ENCODE measurements at places on chromosomes 2 and 18.

DNA sequence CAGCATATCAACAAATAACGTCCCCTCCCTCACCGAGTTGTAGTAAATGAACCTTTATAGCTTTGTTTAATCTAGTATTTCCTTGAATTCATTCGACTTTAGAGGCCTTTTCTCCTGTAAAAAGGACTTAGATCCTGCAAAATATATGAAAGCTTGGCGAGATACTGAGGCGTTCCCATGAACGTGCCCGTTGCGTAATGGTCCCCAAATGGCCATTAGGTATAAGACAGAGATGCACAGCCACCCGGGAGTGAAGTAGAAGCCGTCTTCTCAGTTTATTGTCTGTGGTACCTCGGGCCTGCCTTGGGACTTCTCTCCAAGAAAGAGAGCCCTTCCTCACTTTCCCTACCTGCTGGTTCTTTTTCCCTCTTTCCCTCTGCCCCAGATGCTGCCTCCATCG is 310.6 kb downstream of the CELF4 start:
- no peak for DNase-seq

GRCh38 chr18:79477711-79478483 is 82.2 kb downstream of the NFATC1 start:
- DNase-seq = no peak

- DNase-seq = no peak
These were observed 782.2 kb upstream of the SLC8A1 start for GRCh38 chr2:41234093-41234492.

GRCh38 chr18:60092073-60092472 is 192.3 kb downstream of the PMAIP1 start:
- DNase-seq = no peak

GRCh38 chr2:60353863-60354262 is 199.6 kb downstream of the BCL11A start:
- DNase-seq = no peak

DNA sequence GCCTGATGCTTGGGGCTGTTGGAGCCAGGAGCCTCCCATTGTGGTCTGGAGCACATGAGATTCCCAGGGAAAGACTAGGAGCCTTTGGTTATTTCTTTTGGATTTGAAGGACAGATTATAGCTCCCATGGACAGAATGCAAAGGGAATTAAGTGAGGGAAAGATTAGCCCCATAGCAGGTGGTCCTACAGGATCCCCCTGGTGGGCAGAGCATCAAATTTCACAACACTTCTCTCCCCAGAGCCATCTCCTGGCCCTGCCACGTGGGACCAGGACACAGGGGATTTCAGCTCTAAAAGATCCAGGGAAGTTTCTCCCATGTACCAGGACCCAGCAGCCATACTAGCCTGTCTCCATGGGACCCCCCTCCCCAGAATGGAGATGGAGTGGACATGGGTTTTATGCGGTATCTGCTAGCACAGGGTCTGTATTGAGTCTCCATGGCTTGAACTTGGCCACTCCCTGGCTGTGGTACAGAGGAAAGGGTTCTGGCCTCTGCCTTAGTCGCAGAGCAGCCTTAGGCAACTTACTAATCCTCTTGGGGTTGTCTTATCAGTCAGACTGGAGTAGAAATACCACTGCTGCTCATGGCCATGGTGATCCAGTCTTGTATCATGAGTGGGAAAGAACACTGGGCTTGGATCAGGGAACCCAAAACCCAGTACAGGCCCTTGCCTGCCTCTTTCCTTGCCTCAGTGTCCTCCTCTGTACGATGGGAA is 6.8 kb upstream of the PLB1 start:
- no peak for DNase-seq

DNA sequence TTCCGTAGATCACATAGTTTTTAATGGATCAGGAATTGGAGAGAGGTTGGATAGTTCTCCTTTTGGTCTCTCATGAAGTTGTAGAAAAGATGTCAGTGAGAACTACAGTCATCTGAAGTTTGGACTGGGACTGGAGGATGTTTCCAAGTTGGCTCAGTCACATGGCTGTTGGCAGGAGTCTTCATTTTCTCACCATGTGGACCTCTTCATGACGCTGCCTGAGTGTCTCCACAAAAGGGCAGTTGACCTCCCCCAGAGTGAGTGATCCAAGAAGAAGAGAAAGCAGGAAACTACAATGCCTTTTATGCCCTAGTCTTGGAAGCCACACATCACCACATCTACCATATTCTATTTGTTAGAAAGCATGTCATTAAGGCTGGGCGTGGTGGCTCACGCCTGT is 171.7 kb downstream of the EPHA4 start:
- DNase-seq = no peak

DNA sequence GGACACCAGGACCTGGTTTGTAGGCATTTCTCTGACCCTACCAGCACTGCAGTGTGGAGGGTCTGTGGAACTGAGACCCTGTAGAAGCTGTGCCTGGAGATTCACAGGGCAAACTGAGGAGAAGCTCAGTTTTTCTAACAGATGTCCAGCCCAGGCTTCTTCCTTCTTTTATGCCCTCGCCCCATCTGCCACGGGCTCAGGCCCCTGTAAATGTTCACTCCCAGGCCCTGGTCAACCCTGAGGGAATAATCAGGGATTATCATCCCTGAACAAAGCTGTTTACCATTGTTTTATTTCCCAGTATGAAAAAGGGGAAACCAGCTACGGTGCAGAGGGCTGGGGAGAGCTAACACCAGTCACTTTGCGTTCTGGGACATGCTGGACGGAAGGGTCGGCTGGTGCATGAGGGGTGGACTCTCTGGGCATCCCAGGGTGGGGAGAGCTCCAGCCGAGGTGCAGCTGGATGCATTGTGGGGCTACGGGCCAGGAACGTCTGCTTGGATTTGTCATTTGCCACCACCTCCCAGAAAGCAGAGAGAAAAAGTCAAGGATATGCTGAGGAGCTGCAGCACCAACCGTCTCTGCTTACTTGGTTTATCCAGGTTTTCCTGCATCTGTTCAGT is 183.8 kb downstream of the TFCP2L1 start:
- DNase-seq = no peak

DNA sequence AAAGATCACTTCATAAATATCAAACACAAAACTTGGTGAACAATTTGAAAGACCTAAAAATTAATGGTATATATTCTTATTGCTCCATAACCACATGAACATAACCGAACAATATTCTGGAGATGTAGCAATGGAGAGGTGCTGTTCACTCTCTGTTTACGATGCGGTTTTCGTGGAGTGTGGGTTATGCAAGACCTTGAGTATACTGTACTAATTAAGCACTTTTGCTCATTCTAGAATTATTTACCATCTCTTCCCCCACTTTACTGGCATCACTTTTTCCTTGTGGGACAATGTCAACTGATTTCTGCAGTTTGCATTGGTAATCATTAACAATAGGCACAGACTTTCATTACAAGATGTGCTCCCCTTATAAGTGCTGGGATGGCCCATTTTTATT is 97.6 kb downstream of the RAPH1 start:
- DNase-seq = no peak

DNA sequence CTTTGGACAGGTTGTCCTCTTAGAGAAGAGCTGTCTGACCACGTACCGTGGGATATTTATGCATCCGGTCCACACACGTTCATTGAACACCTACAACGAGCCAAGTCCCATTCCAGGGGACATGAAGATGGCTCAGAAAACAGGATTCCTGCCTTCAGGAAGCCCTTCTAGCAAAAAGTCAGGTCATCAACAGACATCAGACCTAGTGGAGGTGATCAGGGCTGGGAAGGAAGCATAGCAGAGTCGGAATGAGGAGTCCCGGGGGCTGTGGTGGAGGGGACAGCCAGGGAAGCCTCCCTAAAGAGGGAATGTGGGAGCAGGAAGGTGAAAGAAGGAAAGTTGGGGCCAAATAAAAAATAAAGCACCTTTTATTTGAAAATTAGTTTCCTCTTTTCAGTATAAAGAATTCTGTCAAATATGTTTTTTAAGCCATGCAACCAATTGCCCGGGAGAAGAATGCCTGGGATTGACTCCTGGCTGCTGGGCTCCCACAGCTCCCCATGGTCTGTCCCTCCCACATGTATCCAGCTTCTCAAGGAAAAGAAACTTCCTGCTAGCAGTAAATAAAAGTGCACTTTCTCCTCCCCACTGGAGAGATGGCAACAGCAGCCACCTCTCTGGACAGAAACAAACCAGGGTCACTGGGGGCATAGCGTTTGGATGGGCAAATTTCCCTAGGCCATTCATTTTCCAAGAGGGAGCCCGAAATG is 144.8 kb downstream of the SMAD7 start:
- DNase-seq = no peak

GRCh38 chr2:42829671-42830440 is 37.5 kb upstream of the HAAO start:
- peak; percentile 16 for DNase-seq

GRCh38 chr2:107334306-107334705 is 448.3 kb upstream of the ST6GAL2 start:
- no peak for DNase-seq

GRCh38 chr2:134774786-134775641 is 56.2 kb upstream of the TMEM163 start:
- no peak for DNase-seq

- DNase-seq = peak; percentile 86
These were observed 14.7 kb upstream of the ITGB6 start for GRCh38 chr2:160214461-160215445.

DNA sequence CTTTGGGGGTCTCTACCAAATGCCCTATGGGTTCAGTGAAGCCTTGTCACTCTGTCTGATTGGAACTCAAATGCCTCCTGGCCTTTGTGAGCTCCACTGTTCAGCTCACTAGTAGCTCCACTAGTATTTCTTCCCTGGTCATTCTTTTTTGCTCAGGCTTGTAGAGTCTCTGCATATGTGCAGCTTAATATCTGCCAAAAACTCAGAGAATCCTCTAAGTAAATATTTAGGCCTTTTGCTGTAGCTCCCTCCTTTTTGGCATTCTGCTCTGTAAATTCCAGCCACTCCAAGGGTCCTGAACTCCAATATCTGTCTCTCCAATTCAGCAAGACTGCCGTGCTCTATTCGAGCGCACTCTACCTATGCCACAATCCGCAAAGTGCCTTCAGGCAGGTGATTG is 146.5 kb downstream of the MAIP1 start:
- no peak for DNase-seq

DNA sequence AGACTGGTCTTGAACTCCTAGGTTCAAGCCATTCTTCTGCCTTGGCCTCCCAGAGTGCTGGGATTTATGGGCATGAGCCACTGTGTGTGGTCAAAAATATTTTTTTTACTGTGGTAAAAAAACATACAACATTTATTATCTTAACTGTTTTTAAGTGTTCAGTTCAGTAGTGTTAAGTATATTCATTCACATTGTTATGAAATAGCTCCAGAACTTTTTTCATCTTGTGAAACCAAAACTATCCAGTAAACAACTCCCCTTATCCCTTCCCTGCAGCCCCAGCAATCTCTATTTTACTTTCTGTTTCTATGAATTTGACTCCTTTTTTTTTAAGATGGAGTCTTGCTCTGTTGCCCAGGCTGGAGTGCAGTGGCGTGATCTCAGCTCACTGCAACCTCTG is 9.3 kb downstream of the RMC1 start:
- no peak for DNase-seq

- no peak for DNase-seq
These were observed 85.5 kb downstream of the MALT1 start for GRCh38 chr18:58756596-58757240.

DNA sequence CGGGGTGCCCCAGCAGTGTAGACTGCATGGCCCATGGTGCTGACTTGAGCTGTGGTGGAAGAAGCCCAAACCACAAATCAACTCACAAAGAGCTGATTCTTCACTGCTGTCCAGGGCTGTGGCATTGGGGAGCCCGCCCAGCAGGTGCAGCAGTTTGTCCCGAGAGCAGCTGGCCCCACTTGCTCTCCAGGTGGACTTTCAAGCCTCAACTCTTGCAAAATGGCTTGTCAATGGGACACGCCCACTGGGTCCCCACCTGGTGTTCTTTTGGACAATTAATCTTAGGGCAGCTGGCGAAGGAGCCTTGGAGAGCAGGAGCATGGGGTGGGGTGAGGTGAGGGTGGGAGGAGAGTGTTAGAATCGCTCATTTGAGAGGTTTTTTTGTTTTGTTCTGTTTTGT is 117.9 kb downstream of the MYCN start:
- no peak for DNase-seq

DNA sequence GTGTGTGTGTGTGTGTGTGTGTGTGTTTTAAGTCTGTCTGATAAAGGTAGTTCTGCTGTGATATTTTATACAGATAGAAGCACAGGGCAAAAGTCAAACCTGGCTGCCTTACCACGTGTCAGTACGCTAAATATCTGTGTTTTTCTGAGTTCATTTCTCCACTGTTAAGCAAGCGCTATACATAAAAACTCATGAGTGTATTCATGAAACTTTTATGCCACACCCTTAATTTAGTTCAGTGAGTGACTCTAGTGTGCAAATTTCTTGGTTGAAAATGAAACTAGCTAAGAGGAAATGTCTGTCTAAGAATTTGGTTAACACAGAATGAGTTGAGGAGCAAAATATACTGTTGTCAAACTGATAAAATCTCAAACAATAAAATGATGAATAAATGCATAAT is 11.2 kb downstream of the CASP10 start:
- DNase-seq = no peak

GRCh38 chr2:204947405-204947804 is 402.1 kb downstream of the PARD3B start:
- no peak for DNase-seq

GRCh38 chr2:97715951-97716694 is 2.7 kb downstream of the ZAP70 start:
- no peak for DNase-seq

GRCh38 chr2:209933499-209934483 is 68.6 kb upstream of the RPE start:
- DNase-seq = no peak

DNA sequence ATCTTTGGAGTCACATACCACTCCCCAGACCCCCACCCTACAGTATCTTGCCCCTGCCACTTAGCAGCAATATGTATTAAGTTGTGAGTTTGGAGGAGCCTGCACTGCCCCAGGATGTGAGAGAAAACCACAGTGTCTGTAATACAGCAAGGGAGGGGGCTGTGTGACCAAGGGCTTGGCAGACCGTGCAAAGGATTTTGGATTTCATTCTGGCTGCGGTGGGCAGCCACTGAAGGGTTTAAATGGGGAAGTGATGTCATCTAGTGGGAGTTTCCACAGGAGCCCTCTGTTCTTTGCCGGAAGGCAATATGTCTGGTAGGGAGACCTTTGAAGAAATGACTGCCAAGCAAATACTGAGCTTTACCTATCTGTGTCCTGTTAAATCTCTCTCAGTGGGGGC is 202.4 kb downstream of the FHOD3 start:
- no peak for DNase-seq

- DNase-seq = no peak
These were observed 96.4 kb downstream of the COLEC12 start for GRCh38 chr18:404061-404636.

GRCh38 chr2:113278073-113278741 is 514 bp downstream of the PAX8 start:
- no peak for DNase-seq

Measured in A549 (cell line).